WTC11 (cell line): ENCODE measurements at places on chromosomes 1 and 21.

DNA sequence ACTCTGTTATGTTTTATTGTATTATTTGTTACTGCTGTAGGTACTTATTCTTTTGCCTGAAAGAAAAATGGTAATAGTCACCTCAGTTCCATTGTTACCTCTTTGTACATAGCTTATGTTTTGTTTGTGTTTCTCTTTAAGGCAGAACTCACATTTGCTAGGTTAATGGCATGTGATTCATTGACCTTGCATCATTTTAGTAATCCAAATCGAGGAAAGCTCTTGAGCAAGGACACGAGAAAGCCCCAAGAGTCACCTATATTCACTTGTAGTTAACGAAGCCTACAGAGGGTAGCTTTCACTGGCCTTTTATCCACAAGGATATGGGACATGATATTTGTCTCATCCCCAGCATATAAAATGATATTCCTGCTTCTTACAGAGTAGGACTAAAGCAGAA lies 1765.2 kb downstream of the NCAM2 start:
- H3K27ac ChIP-seq: no peak overlapping the region
- H3K4me3 ChIP-seq: no peak overlapping the region
- no peaks in the 10 kb centered on the region for H3K4me1 ChIP-seq
- H3K36me3 ChIP-seq: no peaks in the 10 kb centered on the region
- DNase-seq: no peak

DNA sequence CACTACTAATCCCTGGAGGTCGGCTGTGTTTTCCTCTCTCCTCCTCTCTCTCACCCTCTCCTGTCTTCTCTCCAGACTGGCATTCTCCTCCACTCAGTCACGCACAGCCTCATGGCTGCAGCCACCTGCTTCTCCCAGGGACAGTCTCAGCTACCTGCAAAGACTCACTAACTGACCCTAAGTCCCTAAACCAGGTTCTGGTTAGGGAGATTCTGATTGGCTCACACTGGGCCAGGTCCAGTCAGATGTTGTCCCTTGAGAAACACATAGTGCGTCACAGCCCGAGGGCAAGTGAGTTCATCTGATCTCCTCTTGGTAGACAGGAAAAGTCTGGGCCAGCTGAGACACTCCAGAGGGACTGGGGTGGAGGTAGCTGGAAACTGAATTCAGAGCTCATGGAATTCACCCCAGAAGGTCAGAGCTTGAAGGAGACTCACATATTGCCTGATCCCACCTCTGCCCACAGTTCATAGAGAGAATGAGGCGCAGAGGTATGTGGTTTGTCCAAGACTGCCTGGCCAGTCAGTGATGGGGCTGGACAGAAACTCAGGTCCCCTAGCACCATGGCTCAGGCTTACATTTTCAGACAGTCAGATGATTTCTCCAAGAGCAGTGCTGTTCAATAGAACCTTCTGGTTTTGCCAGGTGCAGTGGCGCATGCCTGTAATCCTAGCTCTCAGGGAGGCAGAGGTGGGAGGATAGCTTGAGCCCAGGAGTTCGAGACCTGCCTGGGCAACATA lies 40.4 kb upstream of the RPL11 start:
- 0 out of 2 replicates have a peak overlapping the region, but pooled peaks have one; percentile 32 for H3K27ac ChIP-seq
- DNase-seq: no peak
- no peak overlapping the region for H3K4me3 ChIP-seq
- no peaks in the 10 kb centered on the region for H3K36me3 ChIP-seq
- H3K27me3 ChIP-seq: peaks cover 4% of the 10 kb centered on the region
- no peaks in the 10 kb centered on the region for H3K4me1 ChIP-seq

- peaks cover 28% of the 10 kb centered on the region for H3K4me1 ChIP-seq
- no peaks in the 10 kb centered on the region for H3K36me3 ChIP-seq
- DNase-seq: no peak
- no peaks in the 10 kb centered on the region; the same call in 1 of the 2 replicates for H3K27me3 ChIP-seq
Observed at GRCh38 chr1:206074839-206075238, 21.9 kb downstream of the RHEX start.

- no peaks in the 10 kb centered on the region for H3K27me3 ChIP-seq
- no peak overlapping the region for H3K4me3 ChIP-seq
- DNase-seq: no peak
- no peaks in the 10 kb centered on the region for H3K4me1 ChIP-seq
- H3K36me3 ChIP-seq: peaks cover 6% of the 10 kb centered on the region
Observed at GRCh38 chr1:104196136-104196535, 446.4 kb downstream of the AMY1C start.

GRCh38 chr1:9289090-9289534 lies 3.6 kb upstream of the SPSB1 start:
- peak; percentile 84 for DNase-seq
- H3K4me3 ChIP-seq: no peak overlapping the region
- H3K4me1 ChIP-seq: no peaks in the 10 kb centered on the region
- H3K27me3 ChIP-seq: peaks cover 8% of the 10 kb centered on the region

DNA sequence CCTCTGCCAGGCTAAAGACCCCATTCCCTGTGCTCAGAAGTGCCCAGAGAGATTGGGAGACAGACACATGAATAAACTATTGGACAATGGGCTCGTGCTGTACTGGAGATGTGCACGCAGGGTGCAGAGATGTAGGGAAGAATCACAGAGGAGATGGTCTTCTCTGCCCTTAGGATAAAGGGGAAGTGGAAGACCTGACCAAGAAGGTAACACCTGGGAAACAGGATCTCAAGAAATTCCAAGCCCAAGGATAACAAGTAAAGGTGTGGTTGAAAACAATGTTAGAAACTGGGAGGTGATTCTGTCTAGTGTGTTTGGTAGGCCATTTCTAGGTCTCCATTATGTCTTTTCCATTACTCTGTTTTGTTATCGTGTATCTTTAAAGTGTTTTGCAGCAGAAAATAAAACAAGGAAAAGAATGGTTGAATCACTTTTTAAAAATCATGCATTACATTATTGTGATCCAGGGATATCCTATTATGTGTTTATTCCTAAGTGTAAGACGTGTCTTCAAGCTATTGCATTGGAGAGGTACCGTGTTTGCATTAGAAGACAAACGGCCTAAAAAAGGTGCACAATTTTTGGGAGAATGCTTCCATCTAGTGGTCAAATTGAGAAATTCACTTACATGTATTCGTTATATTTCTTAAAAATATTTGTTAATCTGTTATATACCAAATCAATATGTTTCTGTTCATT lies 40.8 kb upstream of the KCTD3 start:
- no peak for DNase-seq
- H3K36me3 ChIP-seq: no peaks in the 10 kb centered on the region
- H3K27ac ChIP-seq: no peak overlapping the region
- H3K4me1 ChIP-seq: no peaks in the 10 kb centered on the region
- H3K4me3 ChIP-seq: no peak overlapping the region

- no peaks in the 10 kb centered on the region for H3K36me3 ChIP-seq
- H3K4me1 ChIP-seq: peaks cover 13% of the 10 kb centered on the region
- peaks cover 13% of the 10 kb centered on the region for H3K27me3 ChIP-seq
- no peak for DNase-seq
- H3K27ac ChIP-seq: no peak overlapping the region
Observed at GRCh38 chr1:50346621-50347020, 76.6 kb downstream of the DMRTA2 start.

GRCh38 chr21:40179166-40179565 lies 311.9 kb downstream of the PCP4 start:
- no peak overlapping the region for H3K4me3 ChIP-seq
- no peak for DNase-seq
- H3K36me3 ChIP-seq: peaks cover 9% of the 10 kb centered on the region
- H3K4me1 ChIP-seq: peaks cover 4% of the 10 kb centered on the region

DNA sequence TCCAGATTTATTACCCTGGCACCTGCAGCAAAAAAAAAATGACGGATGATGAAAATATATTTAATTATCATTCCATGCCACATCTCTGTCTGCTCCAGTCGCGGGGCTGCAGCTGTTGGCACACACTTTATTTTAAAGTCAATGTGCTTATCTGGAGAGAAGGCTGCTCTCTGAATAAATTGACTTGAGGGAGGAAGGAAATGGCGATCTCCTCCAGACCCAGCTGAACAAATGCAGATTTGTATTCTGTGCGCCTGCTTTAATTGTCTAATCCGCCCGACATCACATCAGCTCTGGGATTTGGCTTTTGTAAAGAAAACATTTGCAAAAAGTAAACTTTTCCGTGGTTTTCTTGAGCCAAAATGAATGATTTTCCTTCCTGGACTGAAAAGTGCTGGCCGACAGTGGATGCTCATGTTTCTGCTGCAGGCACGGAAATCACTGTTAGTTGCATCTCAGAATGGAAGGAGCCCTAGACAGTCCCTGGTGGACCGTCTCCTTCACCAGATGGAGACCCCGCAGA lies 150.2 kb downstream of the CAMTA1 start:
- H3K4me3 ChIP-seq: no peak overlapping the region
- no peak for DNase-seq
- no peak overlapping the region for H3K27ac ChIP-seq
- H3K27me3 ChIP-seq: no peaks in the 10 kb centered on the region
- no peaks in the 10 kb centered on the region for H3K4me1 ChIP-seq

- peak overlapping the region; percentile 65 for H3K4me3 ChIP-seq
- peaks cover 4% of the 10 kb centered on the region for H3K36me3 ChIP-seq
Observed at GRCh38 chr1:119008483-119009311, 20.6 kb upstream of the TBX15 start.
